ENCODE measurements at places on chromosomes 6 and 20.
A peak's percentile ranks its signal among the peaks of the same experiment; 100 is the strongest.

- DNase-seq: no peak
Measured at GRCh38 chr6:100366419-100366818, 98.3 kb downstream of the SIM1 start.

DNA sequence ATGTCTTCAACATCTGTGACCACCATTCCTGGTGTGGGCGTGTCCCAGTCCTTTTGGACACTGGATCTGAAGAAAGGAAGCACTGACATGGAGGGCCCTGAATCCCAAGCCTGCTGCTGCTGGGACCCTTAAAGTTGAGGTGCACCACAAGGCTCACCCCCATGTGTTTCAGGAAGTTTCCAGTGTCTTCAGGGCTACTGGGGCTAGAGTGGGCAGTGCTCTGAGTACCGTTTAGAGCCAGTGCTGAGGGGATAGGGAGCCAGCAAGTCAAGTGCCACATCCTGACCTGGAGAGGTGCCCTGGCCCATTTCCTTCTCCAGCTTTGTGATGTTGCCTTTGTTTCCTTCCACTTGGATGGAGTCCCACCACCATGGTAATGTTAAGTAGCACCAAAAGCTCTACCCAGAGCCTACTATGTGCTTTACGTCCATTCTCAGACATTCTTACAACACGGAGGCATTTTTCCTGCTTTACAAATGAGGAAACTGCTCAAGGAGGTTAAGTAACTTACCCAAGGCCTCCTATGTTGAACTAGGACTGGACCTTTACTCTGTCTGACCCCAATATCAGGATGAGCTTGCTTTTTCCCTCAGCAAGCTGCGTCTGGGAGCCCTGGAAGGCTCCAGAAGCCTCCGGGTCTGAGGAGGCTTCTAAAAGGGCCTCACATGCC is 552 bp upstream of the DEF6 start:
- no peak for DNase-seq

GRCh38 chr20:23071398-23071797 is 14.7 kb downstream of the CD93 start:
- DNase-seq: no peak

DNA sequence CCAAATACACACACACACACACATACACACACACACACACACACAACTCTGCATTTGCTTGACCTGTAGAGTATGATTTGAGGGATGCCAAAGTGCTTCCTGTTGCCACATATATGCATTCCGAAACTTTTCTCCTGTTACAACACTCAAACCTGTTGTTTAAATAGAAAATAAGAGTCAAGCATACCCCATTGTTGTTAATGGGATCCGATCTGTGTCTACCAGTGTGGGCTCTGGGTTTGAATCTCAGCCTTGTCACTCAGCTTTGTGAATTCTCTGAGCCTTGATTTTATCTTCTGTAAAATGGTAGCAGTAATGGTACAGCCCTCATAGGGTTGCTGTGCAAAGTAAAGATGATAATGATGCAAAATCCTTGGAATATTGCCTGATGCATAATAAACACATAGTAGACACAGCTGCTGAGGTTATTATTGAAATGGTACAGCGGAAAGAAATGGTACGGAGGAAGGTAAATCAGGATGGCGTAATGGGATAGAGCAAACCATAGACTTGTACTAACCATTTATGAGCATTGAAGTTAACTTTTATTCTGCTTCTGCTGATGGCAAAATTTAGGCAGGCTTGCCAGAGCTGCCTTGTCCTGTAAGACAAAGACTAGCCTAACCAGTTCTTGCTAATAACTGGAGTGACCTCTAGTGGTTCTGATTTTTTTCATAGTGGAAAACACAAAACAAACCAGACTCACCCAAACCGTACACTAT is 113.5 kb upstream of the PHACTR1 start:
- peak; percentile 57 for DNase-seq

GRCh38 chr20:46648903-46649649 is 2.2 kb downstream of the SLC13A3 start:
- no peak for DNase-seq

- no peak for DNase-seq
Measured at GRCh38 chr6:35370124-35370741, 27.9 kb downstream of the PPARD start.

DNA sequence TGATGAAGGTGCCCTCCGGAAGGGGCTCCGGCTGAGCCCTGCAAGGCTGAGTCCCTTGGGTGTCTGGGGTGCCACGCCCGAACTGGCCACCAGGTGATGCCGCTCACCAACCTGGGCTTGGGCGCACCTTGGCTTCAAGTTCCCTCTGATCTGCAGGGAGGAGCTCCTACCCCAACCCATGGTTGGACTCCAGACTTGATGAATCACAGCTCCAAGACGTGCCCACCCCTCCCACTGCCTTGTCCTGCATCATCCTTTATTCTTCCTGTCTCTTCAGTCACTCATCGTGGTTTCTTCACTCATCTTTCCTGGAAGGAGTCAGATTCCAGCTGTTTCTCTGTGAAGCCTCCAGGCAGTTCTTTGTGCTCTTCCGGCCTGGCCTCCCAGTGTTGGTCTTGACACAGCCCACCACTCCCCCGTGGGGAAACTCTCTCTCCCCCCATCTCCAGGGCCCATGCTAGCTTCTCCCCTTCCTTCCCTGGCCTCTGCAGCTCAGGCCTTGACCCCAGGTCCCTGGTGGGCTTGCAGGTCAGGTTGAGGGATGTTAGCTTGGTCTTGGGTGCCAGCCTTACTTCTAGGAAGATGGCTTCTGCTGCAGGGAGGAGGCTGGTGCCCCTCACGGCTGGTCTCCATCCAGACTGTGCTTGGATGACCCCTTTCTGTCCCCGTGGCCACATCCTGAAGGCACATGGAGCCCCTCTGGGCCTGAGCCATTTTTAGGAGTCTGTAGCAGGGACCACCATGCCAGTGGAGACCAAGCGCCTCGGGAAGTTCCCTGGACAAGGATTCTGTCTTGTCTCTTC is 2.6 kb upstream of the ZBP1 start:
- peak; percentile 50 for DNase-seq

DNA sequence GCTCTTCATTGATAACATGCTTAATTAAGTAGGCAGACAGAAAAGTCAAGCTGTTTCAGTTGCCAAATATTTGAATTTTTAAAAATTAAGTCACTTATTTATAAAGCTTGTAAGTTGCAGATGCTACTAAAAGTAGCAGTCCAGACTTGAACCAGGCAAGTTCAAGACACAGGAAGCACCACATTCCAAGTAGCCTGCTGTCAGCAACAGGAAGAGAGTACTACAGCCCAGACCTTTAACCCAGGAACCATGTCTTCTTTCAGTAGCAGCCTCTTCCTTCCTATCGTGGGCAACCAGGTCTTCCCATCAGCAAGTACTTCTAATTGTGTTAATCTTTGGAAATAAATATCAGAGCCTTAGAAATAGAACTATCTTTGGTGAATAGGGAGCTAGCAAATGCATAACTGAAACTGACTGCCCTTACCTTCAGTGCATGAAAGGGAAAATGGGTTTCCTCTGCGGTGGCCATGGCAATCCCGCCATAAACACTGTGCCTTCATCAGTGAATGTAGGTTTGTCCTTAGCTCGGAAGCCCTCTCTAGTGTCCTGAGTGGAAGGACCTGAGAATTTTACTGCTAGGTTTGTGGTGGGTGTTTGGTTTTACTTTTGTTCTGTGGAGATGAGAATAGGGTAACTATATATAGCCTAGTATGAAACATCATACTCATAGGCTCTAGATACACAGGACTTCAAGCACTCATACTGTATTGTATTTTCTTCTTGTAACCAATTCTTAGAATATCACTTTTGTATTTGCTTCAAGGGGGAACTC is 95.6 kb downstream of the SYCP2 start:
- no peak for DNase-seq

- no peak for DNase-seq
Measured at GRCh38 chr6:27866357-27867050, 45.7 kb downstream of the OR2B2 start.

DNA sequence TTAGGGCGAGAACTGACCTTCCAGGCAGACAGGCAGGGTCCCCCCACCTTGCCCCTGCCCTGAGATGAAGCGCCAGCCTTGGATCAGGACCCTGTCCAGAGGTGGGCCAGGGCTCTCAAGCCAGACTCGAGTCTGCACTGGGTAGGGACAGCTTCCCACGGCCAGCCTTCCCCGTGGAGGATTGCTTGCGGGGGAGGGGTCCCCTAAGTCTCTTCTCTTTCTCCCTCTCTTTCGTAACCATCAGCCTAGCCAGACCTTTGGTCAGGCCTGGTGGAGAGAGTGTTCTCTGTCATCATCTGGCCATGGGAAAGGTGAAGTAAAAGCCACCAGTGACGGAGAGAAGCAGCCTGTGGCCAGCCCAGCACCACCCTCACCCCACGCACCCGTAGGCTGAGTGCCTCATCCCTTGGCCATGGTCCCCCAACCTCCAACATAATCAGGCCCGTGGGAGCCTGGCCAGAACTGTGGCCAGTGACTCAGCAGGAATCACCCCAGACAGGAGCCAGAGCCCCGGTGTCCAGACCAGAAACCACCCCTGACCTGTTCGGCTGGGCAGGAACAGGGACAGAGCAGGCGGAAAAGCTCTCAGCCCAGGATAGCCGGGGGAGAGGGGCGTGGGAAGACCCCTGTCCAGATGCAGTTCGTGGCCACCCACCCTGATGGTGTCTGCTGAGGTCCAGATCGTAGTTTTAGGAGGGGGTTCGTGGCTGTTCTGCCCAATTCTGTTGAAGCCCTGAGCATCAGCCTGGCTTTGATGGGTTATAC is 47.1 kb downstream of the SNAI1 start:
- no peak for DNase-seq

- DNase-seq: no peak
Measured at GRCh38 chr6:38133932-38134703, 314.6 kb downstream of the ZFAND3 start.

DNA sequence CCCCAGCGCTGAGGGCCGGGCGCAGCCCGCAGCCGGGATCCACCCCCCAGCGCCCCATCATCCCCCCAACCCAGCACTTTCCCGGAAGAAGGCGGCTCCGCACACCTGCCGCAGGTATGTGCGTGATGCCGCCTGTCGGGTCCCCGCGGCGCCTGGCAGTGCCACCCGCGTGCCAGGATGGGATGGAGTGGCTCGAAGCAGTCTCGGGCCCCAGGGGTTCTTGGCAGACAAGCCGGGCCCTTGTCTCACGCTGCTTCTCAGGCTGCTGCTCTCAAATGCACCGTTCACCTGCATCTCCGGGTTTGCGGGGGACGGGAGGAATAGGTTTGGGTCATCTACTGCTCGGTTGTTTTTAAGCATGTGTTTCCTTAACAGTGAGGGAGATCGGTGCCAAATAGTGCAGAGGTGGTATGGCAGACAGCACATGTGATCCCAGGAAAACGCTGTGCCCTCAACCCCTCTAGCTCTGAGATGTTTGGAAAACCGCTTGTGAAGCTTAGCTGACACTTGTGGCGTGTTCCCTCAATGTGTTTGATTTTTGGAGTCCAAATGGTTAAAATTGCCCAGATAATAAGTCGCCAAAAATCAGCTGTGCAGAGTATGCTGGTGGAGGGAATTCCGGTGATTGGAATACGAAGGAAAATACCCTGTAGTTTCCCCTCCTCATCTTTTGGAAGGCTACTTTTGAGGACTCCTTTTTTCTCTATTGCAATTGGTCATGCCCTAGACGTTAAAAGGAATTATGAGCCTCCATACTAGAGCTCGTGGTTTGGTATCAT is 926 bp downstream of the MYLIP start:
- DNase-seq: peak; percentile 65

DNA sequence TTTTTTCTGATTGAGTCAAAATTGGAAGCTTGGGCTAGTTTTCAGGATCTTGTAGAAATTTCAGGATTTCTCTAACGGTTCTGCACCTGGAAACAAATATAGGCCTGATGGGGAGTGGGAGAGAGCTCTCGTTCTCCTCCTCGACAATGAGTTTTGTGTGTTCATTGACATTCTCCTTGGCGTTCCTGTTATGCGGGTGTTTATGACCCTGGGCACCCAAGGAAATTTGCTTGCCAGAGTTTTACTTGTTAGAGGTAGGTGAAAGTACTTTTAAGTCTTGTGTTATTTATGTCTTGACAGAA is 2.2 kb downstream of the ASXL1 start:
- DNase-seq: no peak

GRCh38 chr20:7692478-7692877 is 247.8 kb downstream of the HAO1 start:
- no peak for DNase-seq

- no peak for DNase-seq
Measured at GRCh38 chr6:113664909-113665308, 192.2 kb upstream of the MARCKS start.

- DNase-seq: no peak
Measured at GRCh38 chr6:23518294-23518693, 607.7 kb upstream of the NRSN1 start.

GRCh38 chr6:1667012-1667804 is 57.5 kb downstream of the FOXC1 start:
- DNase-seq: no peak

DNA sequence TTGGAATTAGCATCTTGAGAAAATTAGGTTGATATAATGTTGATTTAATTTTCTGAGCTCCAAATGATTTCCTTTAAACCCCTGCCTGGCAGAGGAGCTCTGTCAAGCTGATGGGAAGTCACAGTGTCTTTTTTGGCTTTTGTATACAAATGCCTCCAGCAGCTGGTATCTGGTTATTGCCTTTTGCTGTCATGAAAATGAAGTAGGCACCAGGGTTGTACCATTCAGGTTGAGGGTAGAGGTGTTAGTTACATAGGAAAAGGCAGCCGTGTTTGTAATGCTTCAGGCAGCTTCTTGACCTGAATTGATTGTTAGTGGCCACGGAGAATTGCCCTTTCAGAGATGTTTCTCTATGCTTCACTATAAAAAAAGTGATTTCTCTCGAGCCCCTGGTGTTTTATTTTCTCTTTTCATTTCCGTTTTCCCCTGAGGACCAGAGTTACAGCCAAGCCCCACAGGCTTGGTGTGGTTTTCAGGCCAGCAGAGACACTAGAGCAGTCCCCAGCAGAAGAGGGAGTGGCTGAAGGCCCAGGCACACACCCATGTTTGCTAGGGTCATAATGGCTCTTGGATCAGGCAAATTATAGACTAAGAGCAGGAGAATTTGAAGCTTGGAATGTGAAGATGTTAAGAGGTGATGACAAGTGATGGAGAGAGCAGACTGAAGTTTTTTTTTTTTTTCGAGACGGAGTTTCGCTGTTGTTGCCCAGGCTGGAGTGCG is 21.6 kb downstream of the CMTR1 start:
- no peak for DNase-seq

DNA sequence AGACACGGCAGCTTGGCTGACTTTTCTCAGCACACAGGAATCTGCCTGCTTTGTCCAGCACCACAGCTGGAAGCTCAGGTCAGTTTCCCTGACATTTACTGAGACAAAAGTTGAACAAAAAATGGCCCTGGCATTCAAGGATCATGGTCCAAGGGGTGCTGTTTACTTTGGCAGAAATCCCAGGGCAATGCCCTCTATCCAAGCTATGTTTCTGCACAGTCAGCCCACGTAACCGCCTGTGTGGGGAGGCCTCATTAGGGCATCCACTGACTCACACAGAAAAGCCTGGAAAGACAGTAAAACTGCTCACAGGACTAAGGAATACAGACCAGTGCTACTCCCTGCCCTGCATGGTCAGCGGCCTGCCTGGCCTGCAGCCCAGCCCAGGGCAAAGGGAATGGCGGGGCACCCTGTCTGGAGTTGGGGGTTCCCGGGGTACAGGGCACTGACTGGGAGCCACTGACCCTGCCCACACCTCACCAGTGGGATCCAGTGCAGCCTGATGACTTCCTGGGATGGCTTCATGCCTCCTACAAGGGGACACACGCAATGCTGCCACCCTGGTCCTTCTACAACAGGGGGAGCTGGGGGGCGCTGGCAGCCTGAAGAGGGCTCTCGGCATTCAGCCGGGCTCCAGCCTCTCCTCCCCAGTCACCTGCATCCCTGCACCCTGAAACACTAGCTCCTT is 77.1 kb downstream of the NINL start:
- DNase-seq: no peak

- DNase-seq: no peak
Measured at GRCh38 chr6:69337311-69337710, 459.5 kb downstream of the LMBRD1 start.

Measured in NCI-H2081 (cell line).